ENCODE measurements at places on chromosomes 5 and 9.

DNA sequence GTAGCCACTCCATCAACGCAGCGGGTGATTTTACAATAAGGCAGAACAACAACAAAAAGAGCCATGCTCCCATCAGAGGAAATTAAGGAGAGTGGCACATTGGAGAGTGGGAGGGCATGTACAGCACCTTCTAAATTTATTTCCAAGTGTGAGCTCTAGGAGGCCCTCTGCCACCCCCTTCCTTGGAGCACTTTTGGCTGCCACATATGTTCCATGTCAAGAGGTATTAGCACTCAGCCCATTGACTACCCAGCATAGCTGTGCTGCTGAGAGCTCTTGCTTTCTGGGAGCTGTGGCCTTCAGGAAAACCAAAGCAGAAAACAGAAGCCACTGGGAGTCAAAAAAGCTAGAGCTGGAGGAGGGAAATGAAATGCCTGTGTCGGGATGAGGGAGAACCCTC is 200.2 kb upstream of the PANK3 start:
- no peak for DNase-seq

DNA sequence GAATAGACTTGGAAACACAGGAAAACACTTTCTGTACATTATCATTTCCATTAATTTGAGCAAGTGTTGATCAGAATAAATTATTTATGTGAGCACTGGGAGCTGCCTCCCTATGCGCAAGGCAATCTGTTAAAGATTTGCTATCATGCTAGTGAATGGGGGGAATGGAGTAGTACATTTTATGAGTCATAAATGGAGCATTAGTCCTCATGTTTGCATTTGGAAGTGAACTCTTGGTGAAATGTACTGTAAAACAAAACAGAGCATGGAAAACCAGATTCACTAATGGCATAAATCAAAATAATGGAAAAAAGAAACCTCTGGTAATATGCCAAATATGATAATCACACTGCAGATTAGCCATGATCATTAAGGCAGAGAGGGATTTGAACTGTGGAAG is 40.5 kb upstream of the TMC1 start:
- DNase-seq, result peak; percentile 40

DNA sequence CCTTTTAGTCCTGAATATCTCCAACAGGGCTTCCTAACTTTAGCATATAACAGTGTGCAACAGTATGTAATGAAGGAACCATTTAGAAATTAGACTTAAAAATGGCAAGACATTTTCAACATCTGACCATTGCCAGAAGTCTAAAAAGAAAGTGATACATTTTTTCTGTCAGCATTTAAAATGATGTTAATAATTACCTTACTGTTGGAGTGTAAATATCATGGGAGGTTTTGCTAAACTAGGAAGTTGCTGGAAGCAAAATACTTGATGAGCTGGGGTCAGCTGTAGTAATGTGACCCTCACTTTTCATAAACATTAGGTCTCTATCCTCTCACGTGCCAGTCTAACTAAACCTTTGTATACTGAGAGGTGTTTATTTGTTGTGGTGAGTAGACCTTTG is 68.8 kb downstream of the NTRK2 start:
- no peak for DNase-seq

DNA sequence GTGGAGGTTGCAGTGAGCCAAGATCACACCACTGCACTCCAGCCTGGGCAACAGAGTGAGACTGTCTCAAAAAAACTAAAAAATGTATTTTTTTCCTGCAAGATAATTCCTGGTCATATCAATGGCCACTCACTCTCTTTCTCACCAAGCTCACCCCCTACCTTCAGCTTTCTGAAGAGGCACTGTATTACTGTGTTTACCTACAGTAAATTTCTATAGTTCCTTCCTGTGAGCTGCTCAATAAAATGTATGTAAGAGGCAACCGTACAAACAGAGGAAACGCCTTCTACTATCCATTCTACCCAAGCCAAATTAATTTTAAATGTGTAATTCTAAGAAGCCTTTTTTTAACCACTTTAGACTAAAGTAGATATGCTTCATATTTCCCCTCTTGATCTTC is 929.3 kb upstream of the DMAC1 start:
- DNase-seq, result no peak

- DNase-seq, result no peak
These were observed 137.3 kb downstream of the ZNF462 start for GRCh38 chr9:107000218-107000617.

GRCh38 chr9:137486141-137486490 is 27.0 kb upstream of the NSMF start:
- DNase-seq, result no peak

DNA sequence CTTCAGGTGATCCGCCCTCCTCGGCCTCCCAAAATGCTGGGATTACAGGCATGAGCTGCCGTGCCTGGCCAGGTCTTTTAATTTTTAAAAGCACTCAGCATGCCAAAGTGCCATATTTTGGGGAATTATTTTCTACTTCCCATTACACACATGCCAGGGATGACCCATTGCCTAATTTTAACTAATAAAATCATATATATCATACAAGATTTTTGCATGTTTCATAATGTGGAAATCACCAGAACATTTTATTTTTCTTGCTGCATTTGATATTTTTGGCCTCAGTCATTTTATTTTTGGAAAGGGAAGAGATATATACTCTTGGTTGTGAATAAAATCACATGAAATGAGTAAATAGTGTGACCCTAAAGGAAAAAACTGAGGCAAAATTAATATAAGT is 45.3 kb upstream of the TENT2 start:
- DNase-seq, result no peak

DNA sequence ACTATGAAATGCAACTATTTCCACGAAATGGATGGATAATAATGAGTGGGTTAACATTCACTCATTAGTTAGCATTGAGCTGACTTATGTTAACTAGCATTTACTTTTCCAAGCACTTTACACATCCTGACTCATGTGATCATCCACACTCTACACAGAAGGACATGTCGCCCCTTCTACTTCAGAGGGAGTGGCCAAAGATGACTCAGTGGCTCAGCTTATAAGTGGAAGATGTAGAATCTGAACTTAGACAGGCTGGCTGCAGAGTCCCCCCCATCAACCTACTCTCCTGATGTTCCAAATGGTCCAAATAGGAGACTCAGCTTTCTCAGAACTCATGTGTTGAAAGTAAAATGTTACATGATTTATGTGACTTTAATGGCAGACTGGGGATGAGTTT is 146.0 kb downstream of the ADCY2 start:
- no peak for DNase-seq

GRCh38 chr9:19199012-19199411 is 31.5 kb upstream of the DENND4C start:
- no peak for DNase-seq

GRCh38 chr9:18761742-18762300 is 271.2 kb downstream of the SAXO1 start:
- no peak for DNase-seq

GRCh38 chr9:32783168-32783891 is at the start of gene TMEM215:
Gene TMEM215, plus strand, starts transcription at chr9:32783540. Its CDS starts 644 bp downstream, at chr9:32784184.
- no peak for DNase-seq

DNA sequence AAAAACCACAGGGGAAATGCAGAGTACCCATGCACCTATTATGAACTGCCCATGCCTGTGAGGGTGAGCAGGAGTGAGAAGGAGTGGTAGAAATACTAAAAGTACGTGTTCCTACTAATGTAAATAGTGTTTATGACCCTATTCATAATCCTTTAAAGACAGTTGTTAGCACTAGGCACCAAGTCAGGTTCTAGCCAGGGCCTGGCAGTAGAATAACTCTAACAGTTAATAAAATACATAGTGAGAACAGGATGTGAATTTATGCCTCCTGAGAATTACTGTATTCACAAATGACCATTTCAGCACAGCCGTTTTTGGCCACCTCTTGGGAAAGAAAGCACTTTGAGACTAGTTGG is 103.2 kb upstream of the TARS1 start:
- DNase-seq, result peak; percentile 43
